ENCODE measurements at places on chromosomes 2 and 18.

DNA sequence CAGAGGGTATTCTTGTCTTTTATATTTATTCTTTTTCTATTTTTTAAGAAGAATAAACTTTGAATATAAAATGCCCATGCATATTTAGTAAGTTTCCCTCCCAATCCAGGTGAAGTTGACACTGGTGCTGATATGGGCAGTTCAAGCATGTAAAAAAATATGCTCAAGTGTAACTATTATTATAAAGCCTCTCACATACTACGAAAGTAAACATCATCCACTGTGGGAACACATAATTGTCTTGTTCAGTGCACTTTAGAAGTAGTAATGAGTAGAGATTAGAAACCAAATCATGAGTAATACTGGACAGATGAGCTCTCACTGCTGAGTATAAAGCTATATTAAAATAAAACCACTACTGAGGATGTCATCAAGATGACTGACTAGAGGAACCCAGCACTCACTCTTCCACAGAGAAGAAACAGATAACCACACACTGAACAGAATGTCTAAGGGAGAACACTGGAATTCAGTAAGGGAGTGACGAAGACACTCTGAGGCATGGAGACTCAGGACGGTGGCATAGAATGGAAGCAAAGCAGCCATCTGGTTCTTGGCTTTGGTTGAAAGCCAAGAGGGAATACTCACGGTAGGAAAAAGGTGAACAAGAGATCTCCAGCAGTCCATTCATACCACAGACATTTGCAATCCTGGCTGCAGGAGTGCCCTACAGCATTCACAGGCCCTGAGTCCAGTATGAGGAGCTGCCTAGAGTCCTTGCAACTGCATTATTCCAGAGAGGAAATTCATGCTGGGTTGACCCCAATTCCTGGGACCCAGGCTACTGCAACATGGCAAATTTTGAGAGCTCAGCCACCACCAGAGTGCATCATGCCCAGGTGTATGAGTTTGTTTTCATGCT, 9.5 kb upstream of the FAM110C start:
- no peak for DNase-seq

DNA sequence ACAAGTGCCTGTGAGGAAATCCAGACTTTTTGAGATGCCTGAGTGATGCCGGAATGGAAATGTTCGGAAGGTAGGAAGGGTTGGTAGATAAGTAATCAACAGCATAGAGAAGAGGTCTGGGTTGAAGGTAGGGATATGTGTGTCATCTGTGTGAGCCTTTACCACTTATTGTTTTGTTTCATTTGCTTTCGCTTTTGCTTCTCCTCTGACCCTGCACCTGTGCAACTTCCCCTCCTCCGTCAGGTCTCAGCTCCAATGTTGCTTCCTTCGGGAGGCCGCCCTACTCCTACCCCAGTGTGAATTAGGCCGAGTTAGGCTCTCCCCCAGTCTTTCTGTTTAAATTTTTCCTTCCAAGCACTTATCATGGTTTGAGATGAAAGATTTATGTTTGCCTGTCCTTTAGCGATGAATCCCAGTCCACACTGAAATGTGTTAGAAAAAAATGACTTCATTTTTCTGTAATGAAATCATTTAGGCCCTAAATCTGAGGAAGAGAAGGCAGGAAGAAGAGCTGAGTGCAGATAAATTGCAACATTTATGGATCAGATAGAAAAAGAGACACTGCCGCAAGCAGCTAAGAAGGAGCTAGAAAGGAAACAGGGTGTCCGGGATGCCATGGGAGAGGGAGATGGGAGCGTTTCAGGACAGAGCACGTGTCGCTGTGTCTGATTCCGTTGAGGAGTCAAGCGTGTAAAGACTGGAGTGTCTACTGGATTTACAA, 139.6 kb upstream of the PELI1 start:
- DNase-seq, result no peak

- no peak for DNase-seq
These were observed 66.4 kb downstream of the OSR1 start for GRCh38 chr2:19292007-19292406.

GRCh38 chr18:74337155-74337911, 21.7 kb downstream of the C18orf63 start:
- no peak for DNase-seq

DNA sequence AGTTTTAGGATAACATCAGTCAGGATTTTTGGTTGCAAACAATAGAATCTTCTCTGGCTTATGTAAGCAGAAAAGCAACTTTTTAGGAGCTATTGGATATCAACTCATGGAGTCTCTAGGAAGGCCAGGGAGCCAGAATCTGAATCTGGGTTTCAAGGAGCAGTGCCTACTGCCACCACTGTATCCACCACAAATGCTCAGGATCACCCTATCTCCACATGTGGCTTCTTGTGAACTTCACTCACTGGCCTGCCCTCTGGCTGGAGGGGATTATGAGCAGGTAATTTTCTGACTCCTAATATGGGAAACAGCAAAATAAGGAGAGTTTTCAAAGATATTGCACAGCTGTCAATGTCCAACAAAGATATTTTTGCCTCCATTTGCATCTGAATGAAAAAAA, 142.9 kb downstream of the PKP4 start:
- DNase-seq, result no peak

DNA sequence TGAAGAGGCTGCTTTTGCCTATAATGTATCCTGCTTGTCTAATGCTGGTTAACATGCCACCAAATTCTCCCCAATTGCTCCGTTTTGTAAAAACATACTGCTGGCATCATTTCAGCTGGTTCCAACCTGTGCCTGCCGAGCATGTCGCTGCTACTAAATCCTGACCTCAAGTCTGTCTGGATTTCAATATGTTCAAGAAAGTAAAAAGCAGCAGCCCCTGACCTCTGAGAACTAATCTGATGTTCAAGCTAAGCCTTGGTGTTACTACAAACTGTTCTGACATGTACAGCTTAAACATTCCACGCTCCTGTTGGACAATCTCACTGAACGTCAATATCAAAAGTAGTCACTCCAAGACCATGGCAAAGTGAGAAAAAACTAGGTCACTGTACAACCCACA, 46.3 kb downstream of the SFT2D3 start:
- no peak for DNase-seq

GRCh38 chr18:3213300-3214059, 6.3 kb downstream of the MYOM1 start:
- no peak for DNase-seq

DNA sequence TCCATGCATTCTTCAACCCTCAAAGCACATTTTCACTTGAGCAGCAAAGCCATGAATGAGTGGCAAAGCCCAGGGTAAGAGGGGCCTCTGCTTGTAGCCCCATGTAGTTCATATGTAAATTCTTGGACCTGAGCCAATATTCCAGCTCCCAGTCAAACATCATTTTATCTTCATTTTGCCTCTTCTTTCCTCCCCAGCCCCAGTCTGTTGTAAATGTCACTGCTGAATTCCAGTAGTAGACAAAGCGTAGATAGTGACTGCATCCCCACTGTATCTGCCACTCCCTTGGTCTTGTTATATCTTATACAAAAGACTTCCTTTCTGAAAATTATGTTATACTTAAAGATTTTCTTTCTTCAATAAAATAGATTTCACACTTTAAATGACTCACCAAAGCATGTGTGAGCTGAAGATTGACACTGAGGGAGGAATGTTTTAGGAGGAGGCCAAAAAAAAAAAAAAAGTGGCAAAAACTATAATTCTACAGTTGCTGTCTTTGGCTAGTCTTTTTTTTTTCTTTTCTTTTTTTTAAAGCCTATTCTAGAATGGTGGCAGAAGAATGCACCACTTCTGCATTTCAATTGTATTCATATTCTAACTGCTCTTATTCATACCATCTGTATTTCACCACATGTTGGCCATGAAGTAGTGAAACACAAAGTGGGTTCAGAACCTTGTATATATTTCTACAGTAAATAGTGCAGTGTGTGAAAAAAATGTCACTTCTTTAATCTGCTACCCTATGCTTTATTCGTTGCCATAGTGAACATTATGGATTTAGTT, 306.1 kb downstream of the CPS1 start:
- no peak for DNase-seq

DNA sequence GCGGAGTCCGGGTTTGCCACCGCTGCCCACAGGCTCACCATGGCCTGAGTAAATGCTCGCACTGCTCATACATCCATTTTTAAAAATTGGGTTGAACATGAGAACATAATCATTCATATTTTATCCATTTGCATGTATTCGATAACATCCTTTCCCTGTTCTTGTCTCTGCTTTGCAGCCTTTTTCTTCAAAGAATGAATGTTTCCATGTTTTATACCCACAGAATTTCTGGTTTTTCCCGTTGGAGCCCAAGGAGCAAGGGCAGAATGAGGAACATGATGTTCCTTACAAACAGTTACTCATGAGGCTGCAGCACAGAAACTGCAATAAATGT, 146.5 kb downstream of the CCDC74A start:
- DNase-seq, result no peak

DNA sequence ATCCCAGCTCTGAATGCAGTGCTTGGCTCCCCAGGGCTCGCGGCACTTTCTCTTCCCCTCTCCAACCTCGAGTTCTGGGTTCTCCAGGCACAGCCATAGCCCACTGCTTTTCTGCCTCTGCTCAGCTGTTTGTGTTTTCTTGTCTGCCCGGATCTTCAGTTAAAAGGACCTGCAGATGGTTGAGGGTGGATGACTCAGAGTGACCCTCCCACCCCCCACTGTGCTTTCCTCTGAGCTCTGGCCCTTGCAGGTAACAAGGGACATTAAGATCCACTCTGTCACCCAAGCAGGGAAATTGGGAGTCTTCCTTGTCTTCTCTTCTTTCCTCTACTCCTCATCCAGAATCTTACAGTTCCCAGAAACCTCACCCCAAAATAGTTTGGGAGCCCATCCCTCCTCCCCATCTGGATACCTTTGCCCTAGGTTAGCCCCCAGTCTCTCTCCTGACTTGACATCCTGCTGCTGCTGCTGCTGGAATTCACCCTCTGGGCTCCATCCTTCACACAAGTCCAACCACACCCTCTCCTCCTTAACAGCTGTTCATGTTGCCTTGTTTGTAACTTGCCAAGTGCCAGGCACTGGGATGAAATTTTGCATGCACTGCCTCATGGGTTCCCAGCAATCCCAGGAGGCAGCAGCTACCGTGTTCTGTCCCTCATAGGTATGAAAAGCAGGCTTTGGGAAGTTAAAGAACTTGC, 157.9 kb upstream of the TTC39C start:
- DNase-seq, result no peak

DNA sequence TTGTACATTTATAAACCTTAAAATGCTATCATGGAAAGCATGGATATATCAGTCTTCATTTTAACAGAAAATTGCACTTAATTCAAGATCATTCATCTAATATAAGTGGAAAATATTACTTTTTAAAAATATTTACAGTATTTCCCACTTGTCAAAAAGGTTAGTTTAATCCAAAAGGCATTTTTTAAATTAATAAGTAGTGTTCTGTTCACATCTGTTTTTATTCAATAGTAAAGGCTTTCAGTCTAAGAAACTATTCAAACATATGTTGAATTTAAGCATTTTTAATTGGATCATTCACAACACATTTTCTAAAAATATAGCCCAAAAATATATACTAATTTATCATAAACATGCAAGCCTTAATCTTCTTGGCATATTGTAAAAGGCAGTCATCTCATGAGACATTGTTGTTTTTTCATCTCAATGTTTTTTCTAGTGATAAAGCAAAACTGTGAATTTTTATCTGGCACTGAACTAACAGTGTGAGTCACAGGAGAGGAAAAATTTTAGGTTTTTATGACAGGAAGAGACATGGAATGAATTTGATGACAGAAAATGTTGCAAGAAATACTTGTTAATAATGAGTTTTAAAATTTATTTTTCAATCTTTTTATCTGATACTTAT, 1642.5 kb upstream of the TMEFF2 start:
- DNase-seq, result no peak

DNA sequence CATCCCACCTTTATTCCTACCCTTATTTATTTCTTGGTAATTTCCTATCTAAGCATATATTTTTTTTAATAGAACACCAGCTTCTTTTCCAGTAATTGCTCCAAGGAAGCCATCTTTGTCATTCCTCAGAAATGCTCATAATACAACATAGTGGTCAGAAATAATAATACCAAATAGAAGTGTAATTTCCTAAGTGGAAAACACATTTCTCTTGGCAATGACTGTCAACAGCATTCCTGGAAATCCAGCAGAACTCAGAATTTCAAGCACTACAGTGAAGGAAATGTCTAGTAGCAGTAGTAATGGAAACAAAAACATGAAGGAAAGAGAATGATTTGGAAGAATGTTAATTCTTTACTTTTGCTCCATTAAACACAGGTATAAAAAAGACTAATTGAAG, 56.6 kb downstream of the GDF7 start:
- DNase-seq, result no peak

- DNase-seq, result no peak
These were observed 169.8 kb downstream of the MREG start for GRCh38 chr2:215843579-215843978.

- DNase-seq, result peak; percentile 41
These were observed at the start of gene QPCT for GRCh38 chr2:37344453-37345361. TSS of gene QPCT (plus strand) at chr2:37344630. CDS start at chr2:37344732, 102 bp downstream.

GRCh38 chr2:128314348-128315121, 4.1 kb downstream of the HS6ST1 start:
- no peak for DNase-seq

GRCh38 chr2:194706179-194706578, 950.8 kb upstream of the SLC39A10 start:
- no peak for DNase-seq

DNA sequence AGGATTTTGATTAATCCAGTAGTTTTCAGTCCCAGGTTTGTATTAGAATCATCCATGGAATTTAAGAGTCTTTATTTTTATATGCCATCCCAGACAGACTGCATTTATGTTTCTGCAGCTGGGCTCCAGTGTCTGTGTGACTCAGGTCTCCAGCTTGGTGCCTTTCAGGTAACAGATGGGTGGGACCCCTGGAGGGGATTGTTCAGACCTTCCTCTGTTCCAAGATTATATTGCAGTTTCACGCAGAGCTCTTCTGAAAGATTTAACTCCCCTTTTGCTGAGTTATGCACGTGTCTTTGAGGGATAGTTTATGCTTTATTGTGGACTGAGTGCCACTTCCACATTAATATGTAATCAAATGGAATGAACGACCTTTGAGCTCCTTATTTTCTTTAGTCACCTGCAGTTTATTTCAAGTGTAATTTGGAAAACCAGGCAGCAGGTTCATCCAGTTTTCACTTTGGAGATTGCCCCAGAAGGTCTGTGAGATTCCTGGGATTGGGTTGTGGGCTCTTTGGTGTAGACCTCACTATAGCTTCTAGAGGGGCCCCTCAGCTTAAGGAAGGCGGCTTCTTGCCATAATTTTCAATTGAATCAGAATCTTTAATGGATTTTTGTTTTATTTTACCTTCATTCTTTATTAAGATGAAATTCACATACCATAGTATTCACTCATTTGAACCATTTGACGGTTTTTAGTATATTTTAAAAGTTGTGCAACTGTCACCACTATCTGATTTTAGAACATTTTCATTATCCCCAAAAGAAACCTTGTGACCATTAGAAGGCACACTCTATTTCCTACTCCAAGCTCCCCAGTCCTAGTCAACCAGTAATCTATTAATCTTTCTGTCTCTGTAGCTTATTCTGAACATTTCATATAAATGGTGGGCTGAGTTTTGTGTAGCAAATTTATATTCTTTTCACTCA, 135.0 kb downstream of the WDSUB1 start:
- DNase-seq, result no peak

GRCh38 chr2:161243312-161243711, 64.9 kb upstream of the PSMD14 start:
- DNase-seq, result no peak

Data from stimulated activated CD4-positive, alpha-beta T cell treated with anti-CD3 and anti-CD28 coated beads, Interleukin-4, amount 100 ng/mL, for 1 hour (primary cell).